Astrocyte of the spinal cord (primary cell): ENCODE measurements at places on chromosomes 7 and 10.
A peak's percentile ranks its signal among the peaks of the same experiment; 100 is the strongest.

DNA sequence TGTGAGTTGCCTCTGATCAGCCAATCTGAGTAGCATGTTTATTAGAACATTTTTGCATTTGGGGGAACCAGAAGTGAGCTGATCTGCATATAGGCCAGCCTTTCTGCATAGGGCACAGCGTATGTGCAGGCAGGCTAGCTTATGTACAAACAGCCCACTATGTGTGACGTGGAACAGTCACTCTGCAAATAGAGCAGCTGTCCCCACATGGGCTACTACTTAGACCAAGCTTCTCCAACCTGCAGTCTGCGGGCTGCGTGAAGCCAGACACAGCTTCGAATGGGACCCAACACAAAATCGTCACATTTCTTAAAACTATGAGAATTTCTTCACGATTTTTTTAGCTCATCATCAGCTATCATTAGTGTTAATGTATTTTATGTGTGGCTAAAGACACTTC is 134.1 kb upstream of the FAM20C start:
- no peak for DNase-seq

GRCh38 chr10:5556576-5556975 is 31.8 kb downstream of the CALML3 start:
- DNase-seq, result no peak

GRCh38 chr7:8260871-8261694 is 884 bp downstream of the ICA1 start:
- DNase-seq, result no peak

DNA sequence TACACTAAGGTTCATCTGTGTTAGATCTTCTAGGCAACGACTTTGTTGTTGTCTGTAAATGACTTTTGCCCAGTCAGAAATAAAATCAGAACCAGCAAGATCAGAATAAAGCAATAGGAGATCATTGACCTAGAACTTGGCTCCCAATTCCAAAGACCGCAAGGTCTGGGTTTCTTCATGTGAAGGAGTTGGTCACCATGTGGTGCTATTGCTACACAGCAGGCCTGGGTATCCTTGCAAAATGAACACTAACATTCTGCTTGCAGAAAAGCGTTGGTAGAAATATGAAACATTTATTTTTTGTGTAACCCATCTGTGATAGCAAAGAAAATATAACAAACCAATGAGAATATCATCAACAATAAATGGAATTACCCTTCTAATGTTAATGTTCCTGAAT is 831.0 kb downstream of the NXPH1 start:
- no peak for DNase-seq

- DNase-seq, result no peak
These were observed 120.1 kb upstream of the AGK start for GRCh38 chr7:141431140-141431479.

DNA sequence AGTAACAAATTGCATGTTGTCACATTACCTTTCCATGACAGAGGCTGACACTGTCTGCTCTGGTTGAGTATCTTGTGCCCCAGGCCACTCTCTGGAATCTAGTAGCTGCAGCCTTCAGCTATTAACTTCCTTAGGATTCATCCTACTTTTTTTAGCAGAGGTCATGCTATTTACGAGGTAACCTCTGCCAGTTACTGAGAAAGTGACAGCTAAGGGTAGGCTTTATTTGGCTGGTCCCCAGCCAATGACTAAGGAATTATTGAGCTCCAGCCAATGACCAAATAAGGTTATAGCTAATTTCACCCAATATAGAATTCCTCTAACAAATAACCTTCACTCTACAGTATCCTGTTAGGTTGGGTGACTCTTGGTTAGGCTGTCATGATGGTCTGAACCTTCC is 1361.7 kb downstream of the XPNPEP1 start:
- DNase-seq, result peak; percentile 58

DNA sequence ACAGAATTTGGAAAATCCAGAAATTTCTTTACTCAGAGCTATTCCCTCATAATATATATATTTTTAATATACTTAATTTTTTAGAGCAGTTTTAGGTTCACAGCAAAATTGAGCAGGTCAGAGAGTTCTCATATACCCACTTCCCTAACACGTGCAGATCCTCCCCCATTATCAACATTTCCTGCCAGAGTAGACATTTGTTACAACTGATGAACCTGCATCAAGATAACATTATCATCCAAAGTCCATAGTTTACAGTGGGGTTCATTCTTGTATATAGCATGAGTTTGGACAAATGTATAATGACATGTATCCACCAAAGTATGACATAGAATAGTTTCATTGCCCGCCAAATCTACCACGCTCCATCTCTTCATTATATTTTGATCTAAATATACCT is 170.0 kb downstream of the PTEN start:
- no peak for DNase-seq

DNA sequence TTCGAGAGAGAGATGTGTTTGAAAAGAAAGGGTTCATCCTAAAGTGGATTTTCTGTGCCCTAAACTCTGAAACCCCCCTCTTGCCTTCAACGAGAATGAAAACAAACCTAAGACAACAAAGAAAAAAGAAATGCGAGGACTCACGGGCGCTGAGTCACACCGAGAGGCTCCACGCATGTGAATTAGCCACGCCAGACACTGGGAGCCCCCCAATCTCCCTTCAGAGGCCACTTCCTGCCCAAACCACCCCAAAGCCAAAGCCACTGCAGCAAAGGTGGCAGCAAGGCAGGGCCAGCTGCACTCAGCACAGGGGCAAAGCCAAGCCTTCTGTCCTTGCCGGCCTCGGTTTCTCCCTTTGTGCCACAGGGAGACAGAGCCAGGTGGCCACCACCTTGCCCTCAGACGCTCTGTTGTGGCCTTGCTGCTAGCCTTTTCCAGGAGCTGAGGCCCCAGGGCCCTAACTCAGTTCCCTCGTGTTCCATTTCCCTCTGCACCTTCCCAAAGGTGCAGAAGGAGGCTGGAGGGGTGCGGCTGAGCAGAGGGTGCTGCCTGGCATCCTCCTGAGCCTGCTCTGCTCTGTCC is 93.3 kb downstream of the FAM53B start:
- no peak for DNase-seq

DNA sequence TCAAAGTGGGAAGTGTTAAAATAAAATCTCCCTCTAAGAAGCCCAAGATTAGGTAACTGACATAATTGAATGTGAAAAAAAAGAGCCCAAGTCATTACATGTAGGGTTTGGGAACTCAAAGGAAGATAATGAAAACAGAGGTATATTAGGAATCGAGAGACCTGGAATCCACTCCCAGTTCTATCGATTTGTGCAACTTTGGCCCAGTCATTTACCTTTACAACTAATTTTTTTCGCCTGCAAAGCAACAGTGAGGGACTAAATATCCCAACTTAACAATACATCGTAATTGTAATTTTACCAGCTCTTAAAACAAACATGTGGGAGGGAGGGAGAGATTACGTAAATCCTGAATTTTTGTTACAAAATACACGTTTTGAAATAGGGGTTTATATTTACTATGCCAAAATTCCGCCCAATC is 1.4 kb downstream of the MINDY3 start:
- DNase-seq, result no peak

DNA sequence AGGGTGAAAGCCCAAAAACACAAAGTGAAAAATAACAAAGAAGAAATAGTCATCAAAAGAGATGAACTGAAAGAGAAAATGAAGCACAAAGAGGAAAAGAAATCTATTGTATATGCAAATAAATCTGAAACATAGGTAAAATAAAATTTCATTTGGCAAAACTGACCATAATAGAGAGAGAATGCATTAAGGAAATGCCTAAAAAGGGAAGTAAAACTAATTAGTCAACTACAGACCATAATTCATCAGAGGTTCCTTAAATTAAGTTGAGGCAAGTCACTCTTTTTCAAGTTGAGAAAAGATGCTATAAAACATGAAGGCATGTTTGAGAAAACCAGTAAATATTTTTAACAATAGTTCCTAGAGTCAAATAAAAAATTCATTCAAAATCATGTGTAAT is 233.3 kb downstream of the LRRN3 start:
- no peak for DNase-seq

DNA sequence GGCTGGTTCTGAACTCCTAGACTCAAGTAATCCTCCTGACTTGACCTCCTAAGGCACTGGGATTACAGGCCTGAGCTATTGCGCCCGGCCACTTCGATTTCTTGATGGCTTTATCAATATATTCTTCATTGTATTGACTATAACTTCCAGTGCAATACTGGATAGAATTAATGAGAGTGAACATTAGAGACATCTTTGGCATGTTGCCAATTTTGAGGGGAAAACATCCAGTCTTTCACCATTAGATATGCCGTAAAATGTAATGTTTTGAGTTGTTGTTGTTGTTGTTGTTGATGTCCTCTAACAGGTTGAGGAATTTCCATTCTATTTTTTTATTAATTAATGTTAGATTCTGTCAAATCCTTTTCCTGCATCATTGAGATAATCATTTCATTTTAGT is 578.9 kb downstream of the ZWINT start:
- DNase-seq, result no peak

GRCh38 chr10:48792687-48793096 is 108.0 kb downstream of the WDFY4 start:
- DNase-seq, result peak; percentile 72
